ENCODE measurements at places on chromosomes 1 and 21.

- DNase-seq = peak; percentile 88
These were observed 18.7 kb downstream of the C1orf198 start for GRCh38 chr1:230849451-230850224.

GRCh38 chr1:160911925-160912324 is 26.9 kb upstream of the ITLN1 start:
- no peak for DNase-seq

DNA sequence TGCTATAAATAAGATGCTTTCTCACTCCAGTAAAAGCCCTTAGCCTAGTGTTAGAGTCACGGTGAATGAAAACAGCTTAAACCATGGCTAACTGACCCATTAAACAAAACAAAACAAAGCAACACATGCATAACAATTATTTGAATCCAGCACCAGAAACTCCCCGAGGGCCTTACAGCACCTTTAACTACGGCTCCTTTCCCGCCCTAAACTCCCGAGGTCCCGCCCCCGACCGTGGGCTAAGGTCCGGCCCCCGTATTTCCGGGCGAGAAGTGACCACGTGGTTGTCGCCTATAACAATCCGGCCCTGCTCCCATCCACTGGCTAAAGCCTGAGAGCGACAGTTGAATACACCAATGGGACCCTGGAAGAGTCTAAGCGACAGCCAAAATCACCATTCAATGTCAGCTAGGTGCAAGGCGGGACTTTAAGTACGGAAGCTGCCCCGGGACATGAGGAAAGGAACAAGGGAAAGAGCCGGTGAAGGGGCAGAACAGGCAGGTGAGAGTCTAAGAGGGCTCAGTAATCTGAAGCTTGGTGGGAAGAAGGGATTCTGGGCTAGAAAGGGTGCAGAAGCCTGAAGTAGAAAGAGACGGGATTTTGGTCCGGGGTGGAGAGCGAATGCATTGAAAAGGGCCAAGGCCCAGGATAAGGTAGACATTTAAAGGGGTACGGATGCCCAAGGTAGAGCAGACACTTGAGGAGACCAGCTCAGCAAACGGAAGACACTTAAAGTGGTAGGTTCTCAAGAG is at the start of gene FLAD1:
Gene FLAD1, plus strand, starts transcription at position 448 of the 752 bp plus-strand sequence. CDS start 351 bp downstream, outside the sequence.
- DNase-seq = peak; percentile 91

- DNase-seq = no peak
These were observed 7.6 kb downstream of the MAN1C1 start for GRCh38 chr1:25624156-25624555.

DNA sequence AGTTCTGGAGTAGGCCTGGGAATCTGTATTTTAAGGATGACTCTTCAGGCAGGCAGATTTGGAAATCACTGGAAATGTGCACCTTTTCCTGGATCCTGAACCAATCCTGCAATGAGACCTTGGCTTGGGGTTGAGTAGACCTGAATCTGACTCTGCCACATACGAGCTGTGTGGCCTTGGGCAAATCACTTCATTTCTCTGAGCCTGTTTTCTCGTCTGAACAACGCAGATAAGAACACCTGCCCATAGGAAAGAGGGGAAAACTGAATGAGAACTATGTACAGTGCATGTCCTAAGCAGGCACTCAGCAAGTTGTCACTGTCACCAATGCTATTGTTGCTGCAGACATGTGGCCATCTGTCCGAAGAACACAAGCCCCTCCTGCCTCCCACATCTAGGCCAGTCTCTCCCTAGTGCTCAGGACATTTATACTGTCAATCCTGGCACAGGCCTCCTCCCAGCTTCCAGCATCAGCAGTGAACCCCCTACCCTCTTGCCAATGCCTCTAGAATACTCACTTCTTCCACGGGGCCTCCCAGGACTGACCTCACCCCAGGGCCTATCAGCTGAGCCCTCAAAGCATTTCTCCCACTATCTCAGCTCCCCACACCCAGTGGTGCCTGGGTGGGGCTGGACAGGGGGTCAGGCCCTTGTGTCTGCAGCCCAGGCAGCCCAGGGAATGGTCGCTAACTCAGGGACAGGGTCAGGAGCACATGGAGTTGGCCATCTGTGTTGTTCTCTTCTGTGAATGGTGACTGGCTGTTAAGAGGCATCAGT is 88.8 kb upstream of the ZBTB40 start:
- no peak for DNase-seq

GRCh38 chr1:161902182-161902581 is 121.5 kb downstream of the OLFML2B start:
- DNase-seq = no peak

DNA sequence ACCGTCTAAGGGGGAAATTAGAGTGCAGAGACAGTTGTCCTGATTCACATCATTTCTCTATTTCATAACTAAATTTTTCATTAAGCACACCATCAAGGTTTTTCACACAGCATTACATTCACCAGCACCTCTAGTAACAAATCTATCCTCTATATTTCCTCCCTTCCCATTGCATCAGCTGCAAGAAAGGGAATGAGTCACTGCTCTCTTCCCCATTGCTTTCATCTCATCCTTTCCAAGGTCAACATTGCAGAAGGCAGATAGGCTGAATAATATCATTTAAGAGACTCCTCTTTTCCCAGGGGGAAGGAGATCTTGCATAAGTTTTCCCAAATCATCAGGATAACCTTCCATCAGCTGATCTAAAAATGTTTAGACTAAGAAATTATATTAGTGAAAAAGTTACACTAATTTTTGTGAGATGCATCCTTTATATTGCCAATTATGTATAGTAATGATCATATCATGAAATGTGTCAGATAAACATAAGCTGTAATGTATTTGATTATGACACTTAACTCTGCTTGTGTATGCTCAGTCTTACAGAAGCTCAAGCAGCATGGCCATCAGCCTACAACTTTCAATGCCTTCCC is 4.3 kb downstream of the INTS7 start:
- DNase-seq = no peak

GRCh38 chr1:172697534-172698002 is 38.7 kb downstream of the FASLG start:
- no peak for DNase-seq

- DNase-seq = no peak
These were observed 19.8 kb upstream of the VCAM1 start for GRCh38 chr1:100699744-100700143.

- no peak for DNase-seq
These were observed 1.7 kb downstream of the CC2D1B start for GRCh38 chr1:52364235-52364839.

- DNase-seq = no peak
These were observed 130.2 kb downstream of the PRDM2 start for GRCh38 chr1:13830170-13830569.

GRCh38 chr1:30452170-30452569 is 271.2 kb downstream of the MATN1 start:
- DNase-seq = no peak

DNA sequence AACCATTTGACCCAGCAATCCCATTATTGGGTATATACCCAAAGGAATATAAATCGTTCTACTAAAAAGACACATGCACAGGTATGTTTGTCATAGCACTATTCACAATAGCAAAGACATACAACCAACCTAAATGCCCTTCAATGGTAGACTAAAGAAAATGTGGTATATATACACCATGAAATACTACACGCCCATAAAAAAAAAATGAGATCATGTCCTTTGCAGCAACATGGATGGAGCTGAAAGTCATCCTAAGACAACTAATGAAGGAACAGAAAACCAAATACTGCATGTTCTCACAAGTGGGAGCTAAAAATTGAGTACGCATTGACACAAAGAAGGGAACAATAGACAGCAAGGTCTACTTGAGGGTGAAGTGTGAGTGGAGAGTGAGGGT is 72.0 kb downstream of the EIF4G3 start:
- no peak for DNase-seq

GRCh38 chr1:243970077-243970476 is 81.0 kb upstream of the ZBTB18 start:
- no peak for DNase-seq

- no peak for DNase-seq
These were observed 25.2 kb upstream of the PCBP3 start for GRCh38 chr21:45618287-45618686.

GRCh38 chr1:54289712-54290233 is 89.8 kb downstream of the MRPL37 start:
- no peak for DNase-seq

- DNase-seq = no peak
These were observed 84.3 kb downstream of the UBIAD1 start for GRCh38 chr1:11357276-11357675.

GRCh38 chr1:101873672-101874071 is 123.1 kb downstream of the OLFM3 start:
- DNase-seq = no peak

DNA sequence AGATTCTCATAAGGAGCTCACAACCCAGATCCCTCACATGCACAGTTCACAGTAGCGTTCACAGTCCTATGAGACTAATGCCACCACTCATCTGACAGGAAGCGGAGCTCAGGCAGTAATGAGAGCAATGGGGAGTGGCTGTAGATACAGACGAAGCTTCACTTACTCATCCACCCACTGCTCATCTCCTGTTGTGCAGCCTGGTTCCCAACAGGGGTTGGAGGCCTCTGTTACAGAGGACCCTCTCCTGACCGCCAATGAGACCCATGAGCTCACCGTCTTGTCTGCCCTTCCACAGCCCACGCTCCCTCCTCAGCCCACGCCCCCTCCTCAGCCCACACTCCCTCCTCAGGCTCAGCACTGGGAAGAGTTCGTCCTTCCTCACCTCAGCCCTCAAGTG is 39.6 kb downstream of the RSPH1 start:
- no peak for DNase-seq

DNA sequence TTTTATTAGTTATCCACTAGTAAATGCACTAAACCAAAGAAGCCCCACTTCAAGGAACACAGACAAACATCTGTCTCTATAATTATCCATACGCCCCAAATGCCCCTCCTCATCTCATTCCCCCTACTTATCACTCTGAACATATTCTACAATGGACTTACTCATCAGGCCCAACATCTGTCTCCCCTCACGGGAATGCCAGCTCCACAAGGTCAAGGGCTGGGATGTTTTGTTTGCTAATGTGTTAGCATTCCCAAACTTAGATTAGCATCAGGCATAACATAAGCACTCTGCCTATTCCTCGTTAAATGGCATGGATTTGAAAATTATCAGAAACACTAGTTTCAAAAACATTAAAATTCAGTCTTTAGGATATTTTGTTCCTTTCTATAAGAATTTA is 279.5 kb downstream of the DSCAM start:
- DNase-seq = no peak

DNA sequence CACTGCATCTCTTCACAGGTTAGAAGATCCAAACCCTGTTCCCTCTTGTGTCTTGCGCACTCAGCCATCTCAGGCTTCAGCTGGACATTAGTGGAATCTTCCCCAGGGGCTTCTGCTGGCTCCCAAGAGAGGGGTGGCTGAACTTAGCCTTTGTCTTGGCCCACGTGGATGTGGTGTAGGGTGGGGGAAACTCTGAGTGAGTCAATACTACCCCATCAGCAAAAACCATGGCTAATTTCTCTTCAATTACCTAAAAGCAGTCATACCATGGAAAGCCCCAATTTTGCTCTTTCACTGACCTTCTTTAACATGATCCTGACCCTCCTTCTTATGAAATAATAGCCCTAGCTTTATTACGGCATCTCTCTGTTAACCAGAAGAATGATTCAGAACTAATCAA is 72.5 kb upstream of the RAB3GAP2 start:
- no peak for DNase-seq

DNA sequence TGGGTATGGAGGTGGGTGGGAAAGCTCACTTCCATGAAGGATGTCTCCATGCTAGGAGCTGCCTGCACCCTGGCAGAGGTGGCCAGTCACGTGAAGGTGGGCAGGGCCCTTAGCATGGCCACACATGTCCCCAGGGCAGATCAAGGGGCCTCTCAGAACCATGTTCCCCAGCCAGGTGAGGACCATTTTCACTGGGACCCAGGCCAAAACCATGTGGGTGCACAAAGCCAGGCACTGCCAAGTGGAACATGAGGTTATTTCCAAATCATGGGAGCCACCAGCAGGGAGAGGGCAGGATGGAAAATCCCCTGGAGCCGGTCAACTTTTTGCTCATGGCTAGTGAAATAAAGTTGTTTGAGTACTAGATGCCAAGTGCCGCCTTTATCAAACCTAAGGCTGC is 9.7 kb downstream of the ZNF692 start:
- no peak for DNase-seq

DNA sequence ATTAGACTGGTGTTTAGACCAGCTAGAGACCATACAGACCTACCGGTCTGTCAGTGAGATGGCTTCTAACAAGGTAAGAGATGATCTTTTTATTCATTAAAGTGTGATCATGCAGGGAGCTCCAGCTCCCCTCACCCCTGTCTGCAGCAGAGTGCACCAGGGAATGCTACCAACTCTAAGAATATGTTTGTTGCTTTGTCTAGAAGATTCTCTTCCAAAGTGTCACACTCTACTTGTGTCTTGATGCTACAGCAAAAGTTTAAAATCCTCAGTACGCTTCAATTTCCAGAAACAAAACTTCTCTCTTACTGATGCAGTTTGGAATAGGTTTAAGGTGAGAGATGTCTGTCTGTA is 201.4 kb upstream of the SGIP1 start:
- no peak for DNase-seq

DNA sequence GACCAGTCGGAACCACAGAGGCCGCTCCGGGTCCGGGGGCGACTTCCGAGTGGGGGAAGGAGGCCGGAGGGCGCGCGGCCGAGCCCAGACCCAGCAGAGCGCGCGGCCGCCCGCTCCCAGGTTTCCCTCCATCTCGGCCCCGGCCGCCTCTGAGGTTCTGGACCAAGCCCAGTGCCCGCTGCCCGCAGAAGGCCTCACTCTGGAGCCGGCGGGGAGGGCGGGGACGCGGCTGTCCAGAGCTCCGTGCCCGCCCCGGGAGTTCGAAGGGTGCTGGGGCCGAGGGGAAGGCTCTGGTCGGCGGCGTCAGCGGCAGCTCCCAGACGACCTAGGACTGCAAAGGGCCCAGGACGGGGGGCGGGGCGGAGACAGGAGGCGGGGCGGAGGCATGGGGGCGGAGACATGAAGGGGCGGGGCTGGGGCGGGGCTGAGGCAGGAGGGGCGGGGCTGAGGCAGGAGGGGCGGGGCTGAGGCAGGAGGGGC is 48.0 kb upstream of the SLC19A1 start:
- DNase-seq = peak; percentile 78

DNA sequence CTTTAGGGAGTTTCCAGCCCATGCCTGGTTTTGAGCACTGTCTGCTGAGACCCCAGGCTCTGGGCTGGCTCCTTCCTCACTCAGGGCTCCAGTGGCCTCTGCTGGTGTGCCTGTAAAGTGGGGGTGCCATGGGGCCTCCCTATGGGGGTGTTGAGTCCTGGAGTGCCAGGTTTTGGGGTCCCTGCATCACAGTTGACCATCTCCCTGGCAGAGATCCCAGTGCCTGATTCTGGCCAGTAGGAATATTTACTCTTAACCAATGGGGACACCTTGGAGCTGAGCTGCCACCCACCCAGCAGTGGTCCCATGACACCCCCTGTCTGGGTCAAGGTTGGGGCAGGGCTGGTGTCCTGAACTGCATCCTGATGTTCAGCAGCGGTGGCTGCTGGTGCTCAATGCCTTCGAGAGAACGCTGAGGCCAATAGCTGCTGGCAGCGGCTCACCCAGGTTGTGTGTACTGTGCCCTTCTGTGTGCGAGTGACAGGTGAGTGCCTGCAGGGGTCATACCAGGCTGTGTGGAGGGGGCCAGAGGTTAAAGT is 9.6 kb upstream of the ZNF669 start:
- no peak for DNase-seq

- DNase-seq = no peak
These were observed 7.5 kb downstream of the MEGF6 start for GRCh38 chr1:3603571-3604467.

GRCh38 chr1:24199291-24199900 is 12.3 kb upstream of the IFNLR1 start:
- DNase-seq = peak; percentile 35
